ENCODE measurements at places on chromosomes 1 and 21.

DNA sequence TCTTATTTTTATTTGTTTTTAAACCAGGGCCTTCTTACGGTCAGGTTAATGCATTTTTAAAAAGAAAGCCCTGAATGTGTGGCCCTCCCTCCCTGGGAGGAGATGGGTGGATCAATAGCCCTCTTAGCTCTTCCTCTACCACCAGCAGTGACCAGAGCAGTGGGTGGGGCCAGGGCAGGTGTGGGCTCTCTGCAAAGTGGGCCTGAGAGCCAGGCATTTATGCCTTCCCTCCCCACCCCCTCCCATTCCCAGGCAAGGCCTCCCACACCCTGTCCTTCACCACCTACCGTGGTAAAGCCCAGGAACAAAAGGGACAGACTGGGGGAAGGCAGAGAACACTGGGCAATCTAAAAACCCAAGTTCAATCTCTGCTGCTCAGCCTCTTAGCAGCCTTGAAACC lies 63.9 kb downstream of the SSBP3 start:
- no peak for DNase-seq

DNA sequence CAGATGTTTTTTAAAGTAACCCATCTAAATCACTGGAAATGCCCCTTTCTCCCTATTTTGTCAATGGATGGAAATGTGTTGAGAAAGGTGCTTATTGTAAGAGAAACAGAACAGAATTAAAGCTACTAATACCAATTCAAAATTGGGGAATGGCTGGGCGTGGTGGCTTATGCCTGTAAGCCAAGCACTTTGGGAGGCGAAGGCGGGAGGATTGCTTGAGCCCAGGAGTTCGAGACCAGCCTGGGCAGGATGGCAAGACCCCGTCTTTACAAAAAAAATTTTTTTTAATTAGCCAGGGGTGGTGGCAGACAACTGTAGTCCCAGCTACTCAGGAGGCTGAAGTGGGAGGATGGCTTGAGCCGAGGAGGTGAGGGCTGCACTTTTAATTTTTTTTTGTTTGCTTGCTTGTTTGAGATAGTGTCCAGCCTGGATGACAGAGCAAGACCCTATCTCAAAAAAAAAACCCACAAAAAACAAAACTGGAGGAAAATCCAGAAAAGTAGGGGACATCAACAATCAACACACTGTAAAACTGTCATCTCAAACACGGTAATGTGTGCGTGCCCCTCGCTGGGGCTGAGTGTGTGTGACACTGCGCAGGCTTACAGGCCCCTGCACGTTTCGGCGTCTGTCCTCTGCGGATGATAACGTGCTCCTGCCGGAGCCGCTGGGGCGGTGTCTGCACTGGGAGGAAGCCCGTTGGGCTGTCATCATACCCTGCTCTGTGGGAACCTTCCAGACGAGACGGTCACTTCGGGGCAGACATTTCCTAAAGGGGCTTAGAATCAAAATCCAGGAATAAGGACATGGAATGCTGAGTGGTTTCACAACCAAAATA lies 11.6 kb upstream of the POFUT2 start:
- no peak for DNase-seq

- DNase-seq: no peak
Measured at GRCh38 chr21:33266789-33267135, 595 bp downstream of the IL10RB start.

- DNase-seq: no peak
Measured at GRCh38 chr1:2966449-2967328, 54.6 kb upstream of the ACTRT2 start.

Data from stimulated activated CD8-positive, alpha-beta memory T cell treated with anti-CD3 and anti-CD28 coated beads, Interleukin-7, amount 100 ng/mL, for 1 hour (primary cell).